ENCODE measurements at places on chromosomes 2 and 18. TPM values are rescaled to one million over a fixed set of nuclear protein-coding genes. Genes with fewer than 3 reads are reported as not detected.

Gene SP140
- total RNA-seq, result 0.70 TPM

Gene SRD5A2
- not detected for total RNA-seq

GRCh38 chr2:206211657-206212255 lies 52.1 kb downstream of the EEF1B2 start:
- H3K4me1 ChIP-seq, result peaks cover 6% of the 10 kb centered on the region
- H3K4me3 ChIP-seq, result no peak overlapping the region
- no peaks in the 10 kb centered on the region for H3K27me3 ChIP-seq

DNA sequence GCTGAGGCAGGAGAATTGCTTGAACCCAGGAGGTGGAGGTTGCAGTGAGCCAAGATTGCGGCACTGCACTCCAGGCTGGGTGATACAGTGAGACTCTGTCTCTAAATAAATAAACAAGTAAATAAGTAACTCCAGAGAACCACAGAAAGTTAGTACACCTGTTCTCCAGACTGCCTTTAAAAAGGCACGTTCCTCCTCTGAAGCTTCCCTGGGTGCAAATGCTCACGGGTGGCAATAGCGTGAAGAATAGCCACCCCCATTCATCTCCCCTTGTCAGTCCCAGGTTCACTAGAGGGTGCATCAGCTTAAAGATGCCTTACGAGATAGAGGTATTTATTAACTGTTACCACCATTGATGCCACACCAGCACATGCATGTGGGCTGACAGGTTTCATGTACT lies 64.3 kb upstream of the RTN4 start:
- no peak for DNase-seq
- no peaks in the 10 kb centered on the region for H3K36me3 ChIP-seq
- H3K4me1 ChIP-seq, result peaks cover 8% of the 10 kb centered on the region
- H3K27ac ChIP-seq, result no peak overlapping the region
- no peaks in the 10 kb centered on the region for H3K27me3 ChIP-seq

DNA sequence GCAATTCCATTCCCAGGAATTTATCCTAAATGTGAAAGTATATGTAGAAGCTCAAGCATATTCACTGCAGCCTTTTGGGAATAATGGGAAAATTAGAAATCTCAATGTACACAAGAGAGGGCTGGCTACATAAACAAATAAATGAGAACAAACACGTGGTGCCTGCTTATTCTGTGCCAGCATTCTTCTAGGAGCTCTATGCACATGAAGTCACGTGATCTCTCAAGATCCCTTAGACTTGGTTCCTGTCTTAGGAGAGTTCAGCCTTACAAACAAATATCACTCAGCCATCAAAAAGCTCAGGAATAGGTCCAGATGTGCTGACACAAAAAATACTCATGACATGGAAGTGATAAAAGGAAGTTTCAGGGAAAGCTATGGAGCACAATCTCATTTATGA lies 92.9 kb upstream of the SP3 start:
- H3K36me3 ChIP-seq, result peaks cover 18% of the 10 kb centered on the region
- H3K27ac ChIP-seq, result no peak overlapping the region
- DNase-seq, result no peak
- H3K4me1 ChIP-seq, result peaks cover 3% of the 10 kb centered on the region
- H3K27me3 ChIP-seq, result no peaks in the 10 kb centered on the region
